ENCODE measurements at places on chromosomes 7 and 10.

- DNase-seq = no peak
Measured at GRCh38 chr7:129263168-129263567, 38.3 kb downstream of the AHCYL2 start.

DNA sequence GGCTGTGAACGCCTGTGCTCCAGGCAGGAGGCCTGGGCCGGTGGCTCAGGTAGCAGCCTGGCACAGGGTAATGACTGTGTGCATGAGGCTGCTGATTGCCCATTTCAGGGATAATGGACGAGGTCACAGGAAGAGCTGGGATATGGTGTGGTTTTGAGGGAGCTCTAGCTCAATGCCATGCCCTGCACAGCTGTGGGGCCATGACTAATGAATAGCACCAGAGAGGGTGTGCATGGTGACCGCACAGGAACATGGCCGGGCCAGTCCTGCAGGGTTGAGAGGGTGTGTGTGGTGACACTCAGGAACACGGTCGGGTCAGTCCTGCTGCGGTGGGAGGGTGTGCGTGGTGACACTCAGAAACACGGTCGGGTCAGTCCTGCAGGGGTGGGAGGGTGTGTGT lies 21.8 kb downstream of the NKX6-2 start:
- no peak for DNase-seq

GRCh38 chr7:39609935-39610263 lies 13.5 kb upstream of the RALA start:
- no peak for DNase-seq

- DNase-seq = no peak
Measured at GRCh38 chr10:74640134-74640921, 186.1 kb upstream of the KAT6B start.

DNA sequence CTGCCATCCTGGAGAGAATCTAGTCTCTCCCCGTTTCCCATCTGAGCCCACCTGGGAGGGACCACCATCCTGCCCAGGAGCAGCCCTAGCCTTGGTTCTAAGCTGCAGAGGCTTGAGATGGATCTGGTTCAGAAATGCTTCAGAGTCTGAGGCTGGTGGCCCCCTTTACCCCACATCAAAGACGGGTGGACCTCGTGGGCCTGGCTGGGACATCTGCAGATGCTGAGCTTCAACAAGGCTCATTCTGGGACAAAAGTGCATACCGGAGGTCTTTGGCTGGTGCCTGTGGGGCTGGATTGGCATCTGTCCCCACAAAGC lies 4.9 kb upstream of the IRF5 start:
- DNase-seq = no peak

- no peak for DNase-seq
Measured at GRCh38 chr7:124652237-124652636, 113.4 kb downstream of the GPR37 start.

GRCh38 chr7:151512353-151512752 lies 7.3 kb downstream of the RHEB start:
- no peak for DNase-seq

DNA sequence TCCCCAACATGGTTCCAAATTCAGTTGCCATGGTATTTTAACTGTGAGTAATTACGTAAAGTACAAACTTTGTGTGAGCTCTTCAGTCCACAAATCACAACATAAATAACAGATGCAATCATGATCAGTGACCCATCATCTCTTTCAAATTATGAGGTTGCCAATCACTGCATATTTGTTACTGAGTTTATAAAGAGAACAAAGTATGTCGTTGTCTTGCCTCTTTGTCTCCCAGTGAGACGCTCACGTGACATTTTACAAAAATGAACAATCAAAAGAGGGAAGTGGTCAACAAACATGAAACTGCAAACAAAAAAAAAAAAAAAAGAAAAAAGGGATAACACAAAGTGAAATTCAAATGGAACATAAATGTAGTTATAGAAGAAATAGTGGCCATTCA lies 122.7 kb upstream of the PDSS1 start:
- no peak for DNase-seq

DNA sequence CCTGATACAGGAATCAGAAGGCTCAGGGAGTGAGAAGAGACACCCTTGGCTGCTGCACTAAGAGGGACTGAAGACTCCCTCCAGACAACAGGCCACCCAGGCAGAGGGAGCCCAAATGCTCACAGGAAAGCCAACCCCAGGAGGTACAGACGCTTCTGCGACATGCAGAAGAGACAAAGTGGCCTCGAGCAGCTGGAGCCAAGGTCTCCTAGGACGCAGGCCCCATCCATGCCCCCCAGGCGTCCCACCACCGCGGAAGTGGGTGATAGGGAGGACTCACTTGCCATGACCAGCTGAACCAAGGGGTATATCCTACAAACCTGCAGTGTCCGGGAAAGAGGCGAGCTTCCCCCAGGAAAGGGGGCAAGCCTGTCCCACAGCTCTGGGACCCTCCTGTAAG lies 56.9 kb downstream of the CTBP2 start:
- no peak for DNase-seq

- no peak for DNase-seq
Measured at GRCh38 chr10:123301077-123301857, 147.1 kb downstream of the BUB3 start.

GRCh38 chr7:2274666-2275065 lies 32.6 kb downstream of the NUDT1 start:
- DNase-seq = no peak

DNA sequence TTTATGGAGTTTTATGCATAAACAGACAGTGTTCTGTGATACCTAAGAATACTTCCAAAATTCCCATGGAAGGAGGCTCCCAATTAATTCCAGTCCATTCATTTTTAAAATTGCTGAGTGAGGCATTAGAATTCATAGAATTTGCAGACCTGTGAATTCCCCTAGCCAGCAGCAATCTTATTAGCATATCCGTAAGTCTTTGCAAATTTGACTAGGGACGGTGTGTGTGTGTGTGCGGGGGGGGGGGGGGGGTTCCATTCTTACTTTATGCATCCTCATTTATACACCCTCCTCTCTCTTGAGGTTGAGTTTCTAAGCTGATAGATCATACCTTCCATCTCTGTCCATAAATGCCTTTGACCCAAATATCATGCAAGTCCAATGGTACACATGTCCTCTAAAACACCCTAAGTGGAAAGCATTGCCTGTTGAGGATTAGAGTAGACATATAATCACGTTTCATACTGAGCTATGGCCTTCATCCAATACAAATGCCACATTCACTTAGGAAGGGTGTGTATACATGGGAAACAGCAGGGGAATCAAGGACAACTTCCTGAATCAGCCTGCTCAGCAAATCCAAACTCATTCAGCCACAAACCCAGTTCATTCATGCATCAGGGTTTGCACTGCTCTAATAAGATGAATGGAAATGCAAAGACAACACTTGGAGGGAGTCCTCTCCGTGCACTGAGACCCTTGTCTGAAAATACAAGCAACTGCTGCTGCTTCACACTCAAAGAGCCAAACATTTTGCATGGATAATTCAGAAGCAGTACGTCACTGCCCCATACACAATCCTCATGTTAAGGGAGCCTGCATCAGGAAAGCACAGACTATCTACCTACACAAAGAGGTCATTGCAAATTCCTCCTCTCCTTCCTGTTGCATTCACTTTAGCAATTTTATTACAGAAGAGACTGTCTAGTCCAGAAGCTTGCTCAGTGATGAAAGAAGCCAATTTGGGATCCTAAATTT lies 350.8 kb downstream of the KCNMA1 start:
- no peak for DNase-seq

DNA sequence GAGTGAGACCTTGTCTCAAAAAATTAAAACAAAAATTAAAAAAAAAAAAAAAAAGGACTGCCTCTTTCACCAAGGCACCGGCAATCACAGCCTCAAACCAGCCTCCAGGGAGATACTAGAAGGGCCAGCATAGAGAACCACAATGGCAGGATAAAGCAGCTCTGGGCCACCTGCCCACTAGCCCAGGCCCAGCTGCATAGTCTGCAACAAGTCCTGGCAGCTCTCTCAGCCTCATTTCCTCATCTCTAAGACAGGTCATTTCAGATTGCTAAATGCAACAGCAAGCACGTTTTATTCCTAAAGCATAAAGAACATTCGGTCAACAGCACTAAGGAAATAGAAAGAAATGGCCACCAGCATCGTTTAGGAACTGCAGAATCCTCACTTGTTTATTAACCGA lies 28.8 kb downstream of the XPNPEP1 start:
- DNase-seq = no peak

DNA sequence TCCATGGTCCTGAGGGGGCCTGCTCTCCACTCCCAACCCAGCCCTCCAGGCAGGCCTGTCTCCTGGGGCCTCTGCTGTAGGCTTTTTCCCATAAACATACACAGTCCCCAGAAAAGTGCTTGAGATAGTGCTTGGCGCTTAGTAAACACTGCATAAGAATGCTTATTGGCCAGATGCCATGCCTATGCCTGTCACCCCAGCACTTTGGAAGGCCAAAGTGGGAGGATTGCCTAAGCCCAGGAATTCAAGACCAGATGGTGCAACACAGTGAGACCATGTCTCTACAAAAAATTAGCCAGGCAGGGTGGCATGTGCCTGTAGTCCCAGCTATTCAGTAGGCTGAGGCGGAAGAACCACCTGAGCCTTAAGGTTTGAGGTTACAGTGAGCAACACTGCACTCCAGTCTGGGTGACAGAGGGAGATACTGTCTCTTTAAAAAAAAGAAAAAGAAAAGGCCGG lies 24.6 kb upstream of the ASL start:
- DNase-seq = no peak

DNA sequence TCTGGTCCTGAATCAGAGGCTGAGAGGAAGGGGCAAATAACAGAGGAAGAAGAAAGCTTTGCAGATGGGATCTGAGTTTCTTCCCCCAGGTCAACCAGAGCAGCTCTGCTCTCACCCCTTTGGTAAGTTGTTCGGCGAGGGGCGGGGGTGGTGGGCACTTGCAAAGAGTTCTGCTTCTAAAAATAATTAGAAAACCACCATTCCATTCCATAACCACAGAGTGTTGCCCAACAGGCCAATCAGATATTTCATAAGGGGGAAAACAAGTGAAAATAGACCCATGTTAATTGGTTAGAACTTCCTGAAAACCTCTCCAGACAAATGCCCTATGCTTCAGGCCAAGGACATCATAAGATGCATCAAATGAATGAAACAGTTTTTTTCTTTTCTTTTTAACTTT lies 43.6 kb upstream of the R3HCC1L start:
- DNase-seq = no peak

DNA sequence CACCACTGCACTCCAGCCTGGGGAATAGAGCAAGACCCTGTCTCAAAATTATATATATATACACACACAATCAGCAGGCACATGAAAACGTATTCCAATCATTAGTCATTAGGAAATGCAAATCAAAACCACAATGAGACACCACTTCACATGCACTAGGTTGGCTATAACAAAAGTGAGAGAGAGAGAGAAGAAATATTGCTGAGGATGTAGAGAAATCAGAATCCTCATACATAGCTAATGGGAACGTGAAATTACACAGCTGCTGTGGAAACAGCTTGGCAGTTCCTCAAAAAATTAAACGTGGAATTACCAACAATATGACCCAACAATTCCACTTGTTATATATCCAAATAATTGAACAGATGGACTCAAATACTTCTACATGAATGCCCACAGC lies 43.3 kb upstream of the CNNM1 start:
- DNase-seq = no peak

DNA sequence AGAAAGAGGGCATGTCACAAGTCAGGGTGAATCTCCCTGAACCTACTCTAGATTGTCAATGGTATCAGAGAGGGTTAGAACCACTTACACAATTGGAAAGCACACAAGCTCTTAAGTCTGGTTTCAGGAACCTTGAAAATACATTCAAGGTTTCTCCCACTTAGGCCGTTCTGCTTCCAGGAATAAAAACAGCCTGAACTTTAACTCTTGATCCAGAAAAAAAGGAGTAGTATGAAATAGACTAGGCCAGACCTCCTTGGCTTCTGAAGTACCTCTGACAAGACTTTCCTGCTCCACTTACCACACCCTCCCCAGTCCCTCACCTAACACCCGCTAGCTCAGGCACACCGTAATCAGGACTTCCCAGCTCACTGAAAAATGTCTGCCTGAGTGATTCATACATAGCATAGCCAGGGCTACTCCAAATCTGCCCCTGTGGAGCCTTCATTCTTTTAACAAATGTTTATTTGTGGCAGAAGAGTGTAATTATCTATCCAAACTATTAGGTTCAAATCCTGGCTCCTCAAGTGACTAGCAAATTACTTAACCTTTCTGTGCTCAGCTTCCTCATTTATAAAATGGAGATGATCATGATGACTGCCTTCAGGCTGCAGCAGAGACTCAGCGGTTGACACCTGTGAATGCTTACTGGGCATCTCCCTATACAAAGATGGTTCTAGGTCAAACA lies 30.3 kb upstream of the IL6 start:
- no peak for DNase-seq

GRCh38 chr7:2523941-2524807 lies 4.6 kb downstream of the LFNG start:
- no peak for DNase-seq
